ENCODE measurements at places on chromosomes 12 and 14.

GRCh38 chr12:252636-253035 is 10.0 kb downstream of the SLC6A13 start:
- DNase-seq, result no peak

- DNase-seq, result no peak
These were observed 12.0 kb downstream of the CFAP73 start for GRCh38 chr12:113161415-113162016.

- no peak for DNase-seq
These were observed 1083.8 kb downstream of the FLRT2 start for GRCh38 chr14:86613786-86614185.

- DNase-seq, result no peak
These were observed 808.7 kb downstream of the NRXN3 start for GRCh38 chr14:78978896-78979295.

GRCh38 chr12:31984806-31985591 is 25.8 kb downstream of the RESF1 start:
- DNase-seq, result no peak
